ENCODE measurements at places on chromosomes 16 and 17.

- no peak for DNase-seq
Measured at GRCh38 chr17:50911890-50912289, 45.7 kb upstream of the TOB1 start.

DNA sequence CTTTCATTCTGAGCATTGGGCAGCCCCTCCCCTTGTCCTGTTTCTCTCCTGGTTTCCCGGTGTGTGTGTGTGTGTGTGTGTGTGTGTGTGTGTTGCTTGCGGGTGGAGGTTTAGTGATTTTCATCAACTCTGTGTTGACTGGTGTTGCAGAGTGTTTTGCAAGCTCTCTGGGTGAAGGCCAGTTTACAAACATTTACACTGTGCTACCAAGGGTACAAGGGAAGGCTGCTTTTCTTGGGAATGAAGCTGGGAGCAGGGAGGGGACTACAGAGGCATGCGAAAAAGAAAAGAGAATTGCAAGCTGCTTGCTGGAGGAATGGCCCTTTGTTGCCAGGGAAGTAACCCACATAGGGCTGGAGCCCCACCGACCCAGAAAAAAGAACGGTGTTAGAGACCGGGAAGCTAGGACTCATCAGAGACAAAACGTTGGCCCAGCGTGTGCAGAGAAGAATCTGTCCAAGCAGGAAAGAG lies 29.6 kb downstream of the HS3ST3B1 start:
- DNase-seq = no peak

DNA sequence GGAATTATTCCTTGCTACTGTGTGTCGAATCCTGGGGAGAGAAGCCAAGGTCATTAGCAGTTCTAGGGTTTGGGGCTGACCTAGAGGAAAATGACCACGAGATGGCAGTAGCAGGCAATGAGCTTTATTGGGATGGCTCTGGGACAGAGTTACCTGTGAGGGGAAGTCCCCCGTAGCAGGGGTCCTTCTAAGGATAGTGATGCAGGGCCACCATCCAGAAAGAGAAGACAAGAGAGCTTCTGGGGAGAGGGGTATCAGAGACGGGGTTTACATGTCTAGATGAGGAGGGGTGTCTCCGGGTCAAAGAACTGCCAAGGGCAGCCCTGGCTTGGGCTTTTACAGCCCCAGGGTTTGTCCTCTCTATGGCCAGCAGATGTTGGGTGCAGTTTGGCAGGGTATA lies 6.4 kb upstream of the GGT6 start:
- DNase-seq = peak; percentile 36

GRCh38 chr17:13736916-13737315 lies 135.2 kb upstream of the HS3ST3A1 start:
- DNase-seq = no peak

GRCh38 chr17:78910497-78911284 lies 7.7 kb upstream of the CEP295NL start:
- DNase-seq = no peak

- DNase-seq = peak; percentile 86
Measured at GRCh38 chr17:43905985-43906852, 1.1 kb downstream of the MPP2 start.

DNA sequence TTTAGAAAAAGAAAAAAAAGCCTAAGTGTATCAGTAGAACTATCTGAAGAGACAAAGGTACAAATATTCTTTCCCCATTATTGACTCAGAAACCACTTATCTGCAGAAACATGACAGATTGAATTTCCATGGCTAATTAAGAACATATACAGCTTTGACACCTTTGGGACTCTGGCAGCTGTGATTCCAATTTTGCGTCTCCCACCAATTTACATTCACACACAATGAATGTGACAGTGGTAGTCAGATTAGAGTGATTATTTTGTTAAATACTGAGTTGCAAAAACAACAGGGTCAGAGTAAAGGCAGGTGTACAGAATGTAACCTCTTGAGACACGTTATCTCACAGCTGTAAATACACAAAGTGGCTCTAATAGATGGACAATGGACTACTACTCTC lies 5.3 kb upstream of the PPM1D start:
- no peak for DNase-seq

DNA sequence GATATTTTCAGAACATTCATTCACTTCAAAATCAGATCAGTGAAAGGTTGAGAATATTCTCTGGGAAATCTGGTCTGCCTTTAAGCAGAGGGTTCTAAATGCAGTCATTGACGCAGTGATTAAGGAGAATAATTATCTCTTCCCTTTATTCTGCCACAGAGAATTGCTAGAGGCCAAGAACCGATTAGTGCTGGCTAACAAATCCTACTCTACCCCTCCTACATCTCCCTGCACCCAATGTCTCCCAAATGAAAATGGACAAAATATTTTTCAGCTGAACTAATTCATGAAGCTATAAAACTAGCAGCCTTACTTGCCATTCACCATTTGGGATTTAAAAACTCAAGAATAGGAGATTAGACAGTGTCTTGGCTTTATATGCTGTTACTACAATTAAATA lies 185.5 kb upstream of the SOX9 start:
- peak; percentile 51 for DNase-seq

DNA sequence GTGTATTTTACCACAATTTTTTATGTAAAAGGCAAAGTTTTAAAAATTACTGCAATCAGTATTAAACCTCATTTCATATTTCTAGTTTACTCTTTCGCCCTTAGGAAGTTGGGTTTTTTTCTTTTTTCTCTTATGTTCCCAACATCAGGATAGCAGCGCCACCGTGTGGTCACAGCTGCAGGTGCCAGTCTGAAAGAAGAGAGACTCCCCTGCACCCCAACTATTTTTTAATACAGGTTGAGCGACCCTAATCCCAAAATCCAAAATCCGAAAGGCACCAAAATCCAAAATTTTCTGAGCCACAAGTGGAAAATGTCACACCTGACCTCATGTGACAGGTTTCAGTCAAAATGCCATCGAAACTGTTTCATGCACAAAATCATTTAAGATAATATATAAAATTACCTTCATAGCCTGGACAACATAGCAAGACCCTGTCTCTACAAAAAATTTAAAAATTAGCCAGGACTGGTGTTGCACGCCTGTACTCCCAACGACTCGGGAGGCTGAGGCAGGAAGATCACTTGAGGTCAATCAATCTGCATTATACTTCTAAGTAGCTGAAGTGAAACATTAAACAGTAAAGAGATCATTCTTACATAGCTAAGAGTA lies 21.8 kb upstream of the ASGR2 start:
- DNase-seq = peak; percentile 60

- DNase-seq = no peak
Measured at GRCh38 chr16:21592191-21592590, 7.2 kb upstream of the METTL9 start.

- no peak for DNase-seq
Measured at GRCh38 chr17:50926523-50926922, 60.4 kb upstream of the TOB1 start.

GRCh38 chr17:67171560-67171959 lies 73.4 kb downstream of the HELZ start:
- DNase-seq = no peak

DNA sequence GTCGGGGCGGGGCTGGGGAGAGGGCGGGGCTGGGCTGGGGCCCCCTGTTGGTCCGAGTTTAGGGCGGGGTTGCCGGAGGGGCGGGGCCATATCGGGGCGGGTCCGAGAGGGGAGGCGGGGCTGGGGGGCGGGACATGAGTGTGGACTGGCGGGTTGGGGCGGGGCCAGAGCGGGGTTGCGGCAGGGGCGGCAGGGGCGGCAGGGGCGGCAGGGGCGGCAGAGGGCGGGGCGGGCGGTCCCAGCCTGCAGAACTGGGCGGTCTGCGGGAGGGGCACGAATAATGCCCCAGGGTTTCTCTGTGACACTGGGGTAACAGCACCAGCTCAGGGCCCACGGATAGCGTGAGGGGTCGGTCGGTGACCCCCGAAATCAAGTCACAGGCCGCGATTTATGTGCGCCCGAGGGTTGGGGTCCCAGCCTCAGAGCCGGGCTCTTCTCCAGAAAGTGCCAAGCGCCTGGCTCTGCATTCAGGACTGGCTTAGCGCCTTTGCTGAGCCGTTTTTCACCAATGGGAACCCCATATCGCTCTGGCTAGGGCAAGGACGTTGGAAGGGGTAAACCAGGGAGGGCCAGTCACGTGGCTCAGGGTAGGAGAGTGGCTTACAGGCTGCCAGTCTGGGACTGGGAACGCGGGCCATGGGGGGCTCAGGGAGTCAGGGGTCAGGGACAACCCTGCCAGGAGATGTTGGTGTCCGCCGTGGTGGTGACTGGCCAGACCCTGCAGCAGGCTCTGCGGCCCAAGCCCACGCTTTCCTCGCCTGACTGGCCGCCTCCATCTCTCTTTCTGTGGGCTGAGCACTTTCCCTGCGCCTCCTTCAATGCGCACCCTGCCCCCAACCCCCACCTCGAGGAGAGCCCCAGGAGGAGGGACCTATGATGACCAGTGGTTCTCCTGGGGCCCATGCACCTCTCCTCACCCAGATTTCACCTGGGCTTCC lies 1.2 kb upstream of the METTL26 start:
- peak; percentile 61 for DNase-seq

- DNase-seq = peak; percentile 75
Measured at GRCh38 chr16:67562526-67562917, at the start of gene CTCF. Gene CTCF, plus strand, starts transcription at chr16:67562526. Its CDS starts 48,307 bp downstream, at chr16:67610833.

- no peak for DNase-seq
Measured at GRCh38 chr16:48492133-48492532, 106.9 kb upstream of the SIAH1 start.

DNA sequence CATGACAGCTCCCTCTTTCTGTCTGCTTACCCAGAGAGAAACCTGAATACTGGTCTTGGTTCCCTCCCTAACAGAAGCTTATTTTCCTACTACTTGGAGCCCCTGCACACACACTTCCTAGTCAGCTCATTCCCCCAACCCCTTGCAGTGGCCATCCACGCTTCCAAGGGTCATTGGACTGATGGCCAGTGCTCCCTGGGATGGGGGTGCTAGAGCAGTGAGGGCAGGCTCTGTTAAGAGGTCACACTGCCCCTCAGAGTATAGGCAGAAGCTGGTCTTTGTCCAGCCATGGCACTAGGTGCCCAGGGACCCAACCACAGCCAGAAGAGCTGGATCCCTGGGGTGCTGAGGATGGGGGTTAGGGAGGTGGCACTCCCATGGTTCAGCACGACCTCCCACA lies 12.5 kb downstream of the DRC3 start:
- no peak for DNase-seq

DNA sequence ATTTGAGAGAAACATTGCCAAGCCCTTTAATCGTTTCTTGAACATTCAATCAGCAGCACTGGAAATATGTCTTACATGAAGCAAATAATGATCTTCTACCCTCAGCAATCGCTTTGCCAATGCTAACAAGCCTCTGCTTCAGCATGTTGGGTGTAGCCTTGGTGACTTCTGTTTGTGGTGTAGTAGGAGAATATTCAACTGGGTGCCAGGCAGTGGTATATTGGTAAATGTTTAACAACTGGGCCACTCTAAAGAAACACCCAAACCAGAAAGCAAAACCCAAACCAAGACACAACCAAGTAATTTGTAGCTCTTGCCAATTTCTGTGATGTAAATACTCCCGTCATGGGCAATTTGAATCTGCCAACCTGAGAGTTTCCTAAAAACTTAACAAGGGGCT lies 9.7 kb downstream of the CDH13 start:
- no peak for DNase-seq

GRCh38 chr17:59620064-59620359 lies 317 bp downstream of the CLTC start:
- no peak for DNase-seq

DNA sequence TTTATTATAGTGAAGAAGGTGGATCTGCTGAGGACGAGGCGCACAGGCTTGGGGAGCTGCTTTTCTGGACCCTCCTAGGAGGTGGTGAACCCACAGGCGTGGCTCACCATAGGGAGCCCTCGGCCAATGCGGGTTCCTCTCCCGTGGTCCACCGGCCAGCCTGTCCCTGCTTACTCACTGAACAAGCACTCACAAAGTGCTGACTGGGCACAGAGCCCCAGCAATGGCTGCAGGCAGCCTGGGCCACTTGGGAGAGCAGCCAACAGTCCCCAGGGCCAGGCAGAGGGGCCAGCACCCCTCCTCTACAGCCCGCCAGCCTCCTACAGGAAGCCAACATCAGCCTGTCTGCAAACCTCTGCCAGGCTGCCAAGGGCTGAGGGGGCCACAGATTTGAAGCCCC lies 19.1 kb upstream of the NCBP3 start:
- no peak for DNase-seq

DNA sequence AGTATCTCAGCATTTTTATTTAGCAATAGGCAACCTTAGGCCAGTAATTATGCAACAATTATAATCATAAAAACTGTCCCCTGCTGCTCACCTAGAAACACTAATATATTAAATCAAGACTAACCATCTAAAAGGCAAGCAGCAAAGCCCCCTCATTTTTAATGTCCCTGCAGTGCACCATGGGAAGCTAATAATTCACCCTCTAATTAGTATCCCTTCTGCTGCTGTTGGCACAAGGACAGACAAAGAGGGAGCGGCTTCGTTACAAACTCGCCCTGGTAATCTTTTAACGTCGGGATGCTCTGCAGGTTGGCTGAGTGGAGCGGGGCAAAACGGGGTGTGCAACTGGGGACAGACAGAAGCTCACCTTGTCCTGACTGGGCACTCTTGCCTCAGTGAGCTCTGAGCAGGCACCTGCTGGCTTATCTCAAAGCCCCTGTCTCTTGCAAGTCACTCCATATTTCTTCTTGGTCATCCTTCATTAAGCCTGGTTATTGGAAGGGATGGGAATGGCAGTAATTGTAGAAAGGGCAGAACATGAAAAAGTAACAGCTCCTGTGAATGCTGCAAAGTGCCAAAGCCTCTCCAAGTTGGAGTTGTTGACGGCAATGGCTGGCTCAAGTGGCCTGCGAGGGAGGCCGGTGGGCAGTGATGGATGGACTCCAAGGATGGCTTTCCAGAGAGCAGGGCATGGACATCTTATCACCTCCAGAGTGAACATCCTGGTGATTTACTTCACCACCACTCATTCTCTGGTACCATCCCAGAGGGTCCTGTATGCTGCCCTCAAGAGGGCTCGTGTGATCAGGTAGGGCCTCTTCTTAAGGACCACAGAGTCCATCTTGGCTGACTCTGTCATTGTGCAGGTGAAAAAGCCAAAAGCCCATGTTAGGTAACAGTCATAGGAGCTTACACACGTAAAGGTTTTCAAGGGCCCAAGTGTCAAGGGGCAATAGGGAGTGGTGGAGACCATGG lies 219.6 kb upstream of the N4BP1 start:
- peak; percentile 51 for DNase-seq
